Dermis blood vessel endothelial cell (primary cell): ENCODE measurements at places on chromosomes 16 and 17. TPM values are rescaled to one million over a fixed set of nuclear protein-coding genes. Genes with fewer than 3 reads are reported as not detected.

DNA sequence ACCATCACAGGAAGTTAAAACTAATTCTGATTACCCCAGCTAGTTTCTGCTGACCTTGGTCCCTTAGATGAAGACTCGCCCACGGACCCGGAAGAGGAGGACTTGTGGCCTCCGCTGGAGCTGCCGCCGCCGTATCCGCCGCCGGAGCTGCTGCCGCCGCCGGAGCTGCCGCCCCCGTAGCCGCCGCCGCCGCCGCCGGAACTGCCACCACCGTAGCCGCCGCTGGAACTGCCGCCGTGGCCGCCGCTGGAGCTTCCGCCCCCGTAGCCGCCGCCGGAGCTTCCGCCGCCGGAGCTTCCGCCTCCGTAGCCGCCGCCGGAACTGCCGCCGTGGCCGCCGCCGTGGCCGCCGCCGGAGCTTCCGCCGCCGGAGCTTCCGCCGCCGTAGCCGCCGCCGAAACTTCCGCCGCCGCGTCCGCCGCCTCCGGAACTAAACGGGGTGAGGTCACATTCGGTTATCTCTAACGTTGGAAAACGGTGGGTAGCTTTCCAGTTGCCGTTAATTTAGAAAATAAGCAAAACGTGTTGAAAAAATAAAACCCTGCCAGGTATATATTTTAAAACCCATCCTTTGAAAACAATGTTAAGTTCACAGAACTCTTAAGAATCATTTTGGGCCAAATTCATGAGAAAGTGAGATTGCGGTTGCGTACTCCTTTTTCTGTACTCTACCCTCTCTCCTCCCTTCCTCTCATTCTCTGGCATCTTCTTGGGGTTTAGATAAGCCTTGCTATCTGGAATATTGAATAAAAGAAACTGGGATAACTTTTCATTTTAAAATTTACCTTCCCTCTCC, 3.5 kb downstream of the KRT10 start:
- peak; percentile 88 for DNase-seq

- DNase-seq = no peak
Measured at GRCh38 chr17:32323046-32323445, 18.9 kb downstream of the C17orf75 start.

Gene MT4
- not detected in 2 replicates for total RNA-seq

DNA sequence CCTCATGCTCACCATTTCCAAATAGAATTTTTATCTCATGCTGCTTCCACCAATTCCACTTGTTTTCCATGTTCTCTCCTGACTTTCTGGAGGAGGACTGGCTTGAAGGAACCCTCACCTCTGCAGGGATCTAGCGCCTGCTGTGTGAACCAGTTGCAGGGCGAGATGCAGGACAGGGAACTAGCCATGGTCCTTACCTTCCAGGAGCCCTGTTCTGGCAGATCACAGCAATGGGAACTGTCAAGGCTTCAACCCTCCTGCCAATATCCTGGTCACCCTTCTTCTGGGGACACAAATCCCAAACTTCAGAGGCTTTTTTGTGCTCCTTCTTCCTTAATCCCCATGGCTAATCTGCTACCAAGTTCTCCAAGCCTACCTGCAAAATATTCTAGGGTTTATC, 60.4 kb upstream of the MMP2 start:
- peak; percentile 19 for DNase-seq

Gene SOX9
- 0.17 TPM in 1 of 2 replicates, not detected in the other for total RNA-seq

- peak; percentile 31 for DNase-seq
Measured at GRCh38 chr17:59851439-59852375, 41.0 kb downstream of the TUBD1 start.
